ENCODE measurements at places on chromosomes 12 and 14.

DNA sequence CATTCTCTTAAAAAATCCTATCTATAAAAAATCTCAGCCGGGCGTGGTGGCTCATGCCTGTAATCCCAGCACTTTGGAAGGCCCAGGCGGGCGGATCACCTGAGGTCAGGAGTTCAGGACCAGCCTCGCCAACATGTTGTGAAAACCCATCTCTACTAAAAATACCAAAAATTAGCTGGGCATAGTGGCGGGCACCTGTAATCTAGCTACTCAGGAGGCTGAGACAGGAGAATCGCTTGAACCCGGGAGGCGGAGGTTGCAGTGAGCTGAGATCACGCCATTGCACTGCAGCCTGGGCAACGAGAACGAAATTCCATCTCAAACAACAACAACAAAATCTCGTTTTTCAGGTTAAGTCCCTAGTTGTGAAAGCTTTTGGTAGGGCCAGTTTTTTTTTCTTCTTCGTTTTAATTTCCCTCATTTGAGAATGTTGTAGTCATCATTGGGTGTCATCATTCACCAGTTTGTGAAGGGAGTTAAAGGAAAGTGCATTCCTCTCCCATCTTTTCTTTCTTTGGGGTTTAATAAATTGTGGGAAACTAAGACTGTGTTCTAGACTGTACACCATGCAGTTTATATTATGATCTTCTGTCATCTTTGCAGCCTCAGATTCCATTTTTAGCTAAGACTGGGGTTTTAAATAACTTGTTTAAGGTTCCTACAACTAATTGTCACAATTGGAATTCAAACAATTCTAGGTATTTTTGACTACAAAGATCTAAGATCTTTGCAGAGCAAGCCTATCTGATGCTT, 23.9 kb downstream of the MDM2 start:
- DNase-seq, result no peak

GRCh38 chr12:18805516-18806248, 67.8 kb downstream of the CAPZA3 start:
- no peak for DNase-seq

GRCh38 chr12:101299346-101299745, 19.4 kb downstream of the UTP20 start:
- no peak for DNase-seq

DNA sequence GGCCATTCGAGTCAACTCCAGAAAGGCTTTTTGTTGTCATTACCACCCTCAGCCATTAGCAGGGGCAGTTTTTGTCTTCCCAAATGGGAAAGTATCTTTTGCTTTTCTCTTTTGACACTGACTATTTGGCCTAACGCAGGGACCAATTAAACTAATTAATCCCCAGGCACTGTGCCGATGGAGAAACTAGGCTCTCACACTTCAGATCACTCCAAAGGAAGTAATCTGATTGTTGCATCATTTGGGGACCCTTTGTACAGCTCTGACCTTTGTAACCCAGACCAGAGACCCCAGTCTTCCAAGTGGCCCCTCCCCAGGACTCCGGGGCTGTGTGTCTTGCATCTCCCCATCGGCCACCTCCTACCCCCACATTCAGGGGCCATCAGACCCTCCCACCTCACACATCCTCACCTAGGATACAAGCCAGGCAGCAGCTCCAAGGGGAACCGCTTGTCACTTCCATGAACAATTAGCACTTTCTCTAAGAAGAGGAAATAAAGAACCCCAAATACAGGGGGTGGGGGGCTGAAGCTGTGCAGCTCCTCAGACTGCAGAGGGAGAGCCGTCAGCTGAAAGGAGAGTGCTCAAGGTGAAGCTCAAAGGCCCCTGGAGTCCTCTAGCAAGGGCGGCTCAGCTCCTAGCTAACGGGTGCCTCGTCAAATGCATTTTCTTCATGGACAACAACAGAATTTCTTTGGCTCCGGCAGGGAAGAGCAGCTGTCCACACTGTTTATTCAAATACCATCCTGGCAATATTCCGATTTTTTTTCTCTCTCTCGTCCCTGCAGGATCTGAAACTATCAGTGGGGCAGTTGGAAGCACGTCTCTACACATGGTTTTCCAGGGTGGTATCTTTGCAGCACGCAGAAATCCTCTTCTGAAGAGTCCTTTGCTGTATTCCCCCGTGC, 64.3 kb upstream of the DIO3 start:
- DNase-seq, result no peak

- DNase-seq, result no peak
Measured at GRCh38 chr14:80291101-80291500, 79.8 kb upstream of the DIO2 start.

GRCh38 chr12:31324116-31324844, 1.7 kb downstream of the SINHCAF start:
- peak; percentile 70 for DNase-seq

DNA sequence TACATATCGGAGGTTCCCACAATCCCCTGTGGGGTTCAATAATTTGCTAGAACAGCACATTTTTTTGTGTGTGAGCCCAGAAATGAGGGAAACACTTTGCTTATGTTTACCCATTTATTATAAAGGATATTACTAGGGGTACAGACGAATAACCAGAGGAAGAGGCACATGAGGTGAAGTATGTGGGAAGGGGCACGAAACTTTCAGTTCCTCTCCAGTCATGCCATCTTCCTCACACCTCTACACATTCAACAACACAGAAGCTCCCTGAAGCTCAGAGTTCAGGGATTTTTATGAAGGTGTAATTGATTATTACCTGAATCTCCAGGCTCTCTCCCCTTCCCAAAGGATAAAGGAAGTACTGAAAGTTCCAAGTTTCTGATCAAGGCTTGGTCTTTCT, 30.2 kb upstream of the DYRK2 start:
- no peak for DNase-seq

DNA sequence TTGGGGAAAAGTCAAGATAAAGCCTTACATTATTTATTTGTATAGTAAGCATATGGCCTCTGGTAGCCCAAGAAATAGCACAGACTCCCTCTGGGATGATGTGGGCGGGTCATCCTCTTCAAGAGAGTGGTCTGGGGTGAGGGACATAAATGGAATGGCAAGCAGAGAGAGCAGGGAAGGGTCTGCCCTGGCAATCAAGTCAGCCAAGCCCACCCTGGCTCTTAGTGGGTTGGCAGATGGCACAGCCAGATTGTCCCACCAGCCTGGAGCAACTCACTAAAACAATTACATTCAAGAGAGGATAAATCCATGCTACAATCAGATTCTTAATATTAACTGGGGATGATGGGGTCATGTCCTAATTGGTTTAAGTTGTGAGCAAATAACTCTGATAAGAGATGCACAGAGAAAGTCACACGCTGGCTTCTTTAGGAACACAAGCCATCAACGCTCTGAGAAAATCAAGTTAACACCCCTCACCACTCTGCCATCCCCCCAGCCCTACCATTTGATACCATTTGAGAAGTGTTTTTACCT, 2.8 kb upstream of the PELI2 start:
- DNase-seq, result no peak

DNA sequence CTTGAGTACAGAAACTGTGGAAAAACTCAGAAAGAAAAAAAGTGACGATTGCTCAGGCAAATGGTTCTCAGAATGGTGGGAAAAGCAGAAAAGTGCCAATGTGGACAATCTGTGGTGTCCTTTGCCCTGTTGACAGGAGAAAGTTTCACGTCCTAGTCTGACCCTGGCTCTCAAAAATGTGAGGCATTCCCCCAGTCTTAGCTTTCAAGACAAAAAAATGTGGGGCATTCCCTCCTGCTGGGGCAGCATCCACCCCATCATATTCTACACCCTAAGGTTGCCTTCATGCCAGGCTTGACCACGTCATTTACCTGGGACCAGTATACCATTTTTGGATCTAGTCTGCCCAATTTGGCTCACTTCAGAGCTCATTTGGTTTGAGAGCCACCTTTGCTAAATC, 20.7 kb upstream of the ANAPC7 start:
- DNase-seq, result no peak

- no peak for DNase-seq
Measured at GRCh38 chr12:121613462-121613861, 12.9 kb upstream of the ORAI1 start.

Measured in T-helper 17 cell (primary cell).